ENCODE measurements at places on chromosomes 6 and 20.

GRCh38 chr6:160135907-160136655 lies 14.5 kb downstream of the SLC22A1 start:
- DNase-seq, result no peak

GRCh38 chr6:35058865-35059522 lies 82.1 kb downstream of the TCP11 start:
- DNase-seq, result peak; percentile 63

DNA sequence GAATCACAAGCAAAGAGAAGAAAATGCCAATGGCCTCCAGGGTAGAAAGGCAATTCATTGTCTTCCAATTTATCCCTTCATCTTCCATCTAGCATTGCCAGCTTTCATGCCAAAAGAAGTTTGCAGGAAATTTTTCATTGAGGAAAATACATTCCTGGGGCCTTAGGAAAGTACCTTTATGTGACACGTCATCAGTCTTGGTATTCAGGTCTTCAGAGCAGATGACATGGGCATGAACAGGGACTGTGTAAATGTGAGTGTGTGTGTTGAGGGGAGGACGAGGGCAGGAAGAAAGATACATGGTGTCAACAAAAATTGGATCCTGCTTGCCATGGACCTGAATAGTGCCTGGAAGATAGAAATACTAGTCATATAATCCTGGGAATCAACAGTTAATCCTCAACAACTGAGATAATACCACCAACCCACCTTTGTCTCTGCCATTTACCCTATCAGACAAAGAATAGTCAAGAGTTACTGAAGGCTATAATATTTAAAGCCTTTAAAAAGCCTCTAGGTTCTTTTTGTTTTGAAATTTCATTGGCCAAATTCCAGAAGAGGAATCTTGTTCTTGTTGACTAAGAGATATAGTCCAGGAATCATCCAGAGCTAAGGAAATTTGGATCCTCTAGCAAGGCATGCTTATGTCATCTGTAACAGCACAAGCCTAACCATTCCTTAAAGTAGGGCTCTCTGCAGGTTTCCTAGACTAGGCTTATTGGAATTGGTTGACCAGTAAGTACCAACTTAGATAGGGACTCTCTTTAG lies 405.8 kb upstream of the SASH1 start:
- no peak for DNase-seq

GRCh38 chr6:87210979-87211378 lies 55.6 kb downstream of the ZNF292 start:
- DNase-seq, result no peak

DNA sequence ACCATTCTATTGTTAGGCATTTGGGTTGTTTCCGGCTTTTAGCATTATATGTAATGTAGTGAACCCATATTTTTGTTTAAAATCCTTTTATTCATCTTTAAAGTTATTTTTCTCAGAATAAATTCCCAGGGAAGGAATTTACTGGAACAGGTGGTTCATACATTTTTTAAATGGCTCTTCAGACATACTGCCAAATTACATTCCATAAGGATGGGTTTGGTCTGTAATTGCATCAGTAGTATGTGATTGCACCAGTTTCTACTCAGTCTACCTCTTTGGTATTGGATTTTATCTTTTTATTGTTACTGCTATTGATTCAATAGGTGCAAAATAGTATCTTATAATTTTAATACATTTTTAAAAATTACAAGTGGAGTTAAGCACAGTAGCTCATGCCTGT lies 27.2 kb downstream of the BRPF3 start:
- DNase-seq, result no peak

GRCh38 chr6:91705646-91706045 lies 1118.8 kb upstream of the MAP3K7 start:
- DNase-seq, result no peak

GRCh38 chr6:139370999-139371345 lies 3.5 kb downstream of the CITED2 start:
- DNase-seq, result no peak

- no peak for DNase-seq
Measured at GRCh38 chr6:35258858-35259193, 709 bp upstream of the ZNF76 start.

DNA sequence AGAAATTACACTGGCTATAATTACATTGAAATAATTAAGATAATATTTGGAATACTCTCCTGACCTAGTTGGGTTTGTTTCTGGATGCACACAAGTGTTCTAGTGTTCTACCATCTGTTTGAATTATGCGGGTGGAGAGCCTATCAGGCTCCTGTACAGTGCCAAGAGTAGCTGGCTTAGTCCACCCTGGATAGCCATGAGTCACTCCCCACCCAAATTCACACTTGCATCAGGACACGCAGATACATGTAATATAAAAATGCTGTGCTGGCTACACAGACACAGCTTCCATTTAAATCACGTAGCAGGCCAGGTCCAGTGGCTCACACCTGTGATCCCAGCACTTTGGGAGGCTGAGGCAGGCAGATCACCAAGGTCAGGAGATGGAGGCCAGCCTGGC lies 686.2 kb upstream of the SLC35B3 start:
- no peak for DNase-seq

DNA sequence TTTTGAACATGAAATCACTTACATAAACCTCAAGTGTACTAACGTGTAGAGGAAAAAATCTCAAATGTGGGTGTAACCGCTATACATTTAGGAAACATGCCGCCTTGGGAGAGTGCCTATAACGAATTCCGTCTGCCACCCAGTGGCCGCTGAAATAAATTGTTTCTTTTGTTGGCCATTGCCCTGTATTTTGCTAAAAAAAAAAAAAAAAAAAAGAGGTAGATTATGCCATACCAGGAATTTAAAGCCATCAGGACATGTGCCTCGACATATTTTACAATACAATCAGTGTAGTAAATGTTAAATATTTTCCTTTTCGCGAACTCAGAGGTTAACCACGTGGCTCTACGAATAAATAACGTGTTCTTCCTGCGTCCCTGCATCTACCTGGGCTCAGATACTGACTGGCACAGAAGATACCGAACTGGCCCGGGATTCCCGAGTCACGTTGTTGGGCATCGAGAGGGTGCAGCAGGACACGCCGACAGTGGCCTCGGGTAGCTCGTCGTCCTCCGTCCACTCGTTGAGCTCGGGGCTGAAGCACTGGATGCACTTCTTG lies 14.3 kb downstream of the KLHL31 start:
- DNase-seq, result no peak

- no peak for DNase-seq
Measured at GRCh38 chr6:13989496-13990144, 64.9 kb downstream of the RNF182 start.

GRCh38 chr6:142679907-142680700 lies 264.9 kb downstream of the HIVEP2 start:
- no peak for DNase-seq

GRCh38 chr6:52230685-52231084 lies 13.6 kb downstream of the IL17F start:
- DNase-seq, result no peak

- DNase-seq, result no peak
Measured at GRCh38 chr6:124536842-124537191, 425.4 kb upstream of the RNF217 start.

- peak; percentile 74 for DNase-seq
Measured at GRCh38 chr20:46128310-46129151, 10.4 kb downstream of the CD40 start.

Data from spleen (tissue), 13 donors.